ENCODE measurements at places on chromosomes 5 and 9.
A peak's percentile ranks its signal among the peaks of the same experiment; 100 is the strongest.

DNA sequence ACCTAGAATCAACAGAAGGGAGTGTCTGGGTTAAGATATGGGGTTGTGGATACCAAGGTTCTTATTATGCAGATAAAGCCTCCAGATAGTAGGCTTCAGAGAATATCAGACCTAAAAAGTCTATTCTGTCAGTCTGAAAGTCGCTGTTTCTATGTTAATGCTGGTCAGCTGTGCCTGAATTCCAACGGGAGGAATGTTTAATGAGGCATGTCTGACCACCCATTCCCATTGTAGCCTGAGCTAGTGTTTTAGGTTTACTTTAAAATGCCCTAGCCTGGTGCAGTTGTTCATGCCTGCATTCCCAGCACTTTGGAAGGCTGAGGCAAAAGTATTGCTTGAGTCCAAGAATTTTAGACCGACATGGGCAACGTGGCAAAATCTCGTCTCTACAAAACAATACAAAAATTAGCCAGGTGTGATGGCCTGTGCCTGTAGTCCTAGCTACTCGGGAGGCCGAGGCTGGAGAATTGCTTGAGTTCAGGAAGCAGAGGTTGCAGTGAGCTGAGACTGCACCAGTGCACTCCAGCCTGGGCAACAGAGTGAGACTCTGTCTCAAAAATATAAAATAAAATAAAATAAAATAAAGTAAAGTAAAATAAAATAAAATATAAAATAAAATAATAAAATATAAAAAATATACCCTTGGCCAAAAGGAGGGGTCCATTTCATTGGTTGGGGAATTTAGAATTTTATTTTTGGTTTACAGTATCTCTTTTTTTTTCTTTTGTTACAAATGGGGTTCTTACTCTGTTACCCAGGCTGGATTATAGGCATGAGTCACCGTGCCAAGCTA, 7.8 kb upstream of the SOX30 start:
- no peak for DNase-seq

- no peak for DNase-seq
These were observed 22.2 kb upstream of the EXOC3 start for GRCh38 chr5:420632-421286.

DNA sequence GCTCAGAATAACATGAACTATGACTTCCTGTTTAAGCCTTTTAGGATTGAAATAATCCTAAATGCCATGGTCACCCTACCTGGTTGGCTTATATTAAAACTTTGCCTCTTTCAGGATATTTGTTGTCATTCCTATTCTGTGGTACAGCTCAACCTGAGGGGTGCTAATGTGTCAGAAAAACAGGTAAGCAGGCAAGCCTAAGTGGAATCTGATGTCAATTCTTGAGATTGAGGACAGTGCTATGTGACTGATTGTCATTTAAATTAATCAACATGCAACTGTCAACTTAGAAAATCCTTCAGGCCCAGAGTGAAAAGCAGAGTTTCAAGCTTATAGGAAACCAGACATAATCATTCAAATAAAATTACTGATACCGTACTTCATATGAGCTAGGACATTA, 2.6 kb upstream of the RORB start:
- DNase-seq = no peak

GRCh38 chr9:121698627-121699570, 47.5 kb downstream of the DAB2IP start:
- no peak for DNase-seq

DNA sequence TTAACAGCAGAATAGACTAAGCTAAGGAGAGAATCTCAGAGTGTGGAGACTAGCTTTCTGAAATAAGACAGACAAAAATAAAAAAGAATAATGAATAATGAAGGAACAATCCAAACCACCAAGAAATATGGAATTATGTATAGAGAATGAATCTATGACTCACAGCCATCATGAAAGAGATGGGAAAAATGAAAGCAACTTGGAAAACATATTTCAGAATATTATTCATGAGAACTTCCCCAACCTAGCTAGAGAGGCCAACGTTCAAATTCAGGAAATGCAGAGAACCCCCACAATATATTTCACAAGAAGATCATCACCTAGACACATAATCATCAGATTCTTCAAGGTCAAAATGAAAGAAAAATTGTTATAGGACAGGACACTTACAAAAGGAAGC, 349.0 kb upstream of the MPDZ start:
- DNase-seq = peak; percentile 25

GRCh38 chr5:102596951-102597350, 98.2 kb upstream of the SLCO6A1 start:
- no peak for DNase-seq

GRCh38 chr5:157610990-157611389, 35.4 kb upstream of the ADAM19 start:
- no peak for DNase-seq

DNA sequence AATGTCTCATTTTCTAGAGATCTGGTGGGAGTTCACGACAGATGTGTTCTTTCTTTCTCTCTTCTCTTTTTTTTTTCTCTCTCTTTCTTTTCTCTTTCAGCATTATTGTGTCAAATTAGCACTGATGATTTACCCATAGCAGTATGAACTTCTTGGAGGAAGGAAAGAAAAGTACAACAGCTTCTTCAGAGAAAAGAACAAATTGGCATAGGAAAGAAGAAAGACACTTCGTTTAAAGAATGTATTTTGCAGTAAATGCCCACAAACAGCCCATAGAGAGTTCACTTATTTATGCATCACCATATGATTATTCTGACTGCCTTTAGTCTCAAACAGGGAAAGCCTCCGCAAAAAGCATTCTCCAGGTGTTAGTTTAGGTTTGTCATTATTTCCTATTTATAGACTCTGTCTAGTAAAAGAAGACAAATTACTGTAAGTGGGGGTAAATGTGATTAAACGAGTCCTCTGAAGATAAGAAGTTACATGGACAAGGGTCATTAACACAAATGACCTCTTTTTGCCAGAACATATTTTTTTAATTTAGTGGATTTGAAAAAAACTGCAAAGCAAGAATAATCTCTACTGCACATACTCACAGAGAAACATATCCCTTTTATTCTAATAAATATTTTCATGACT, 68.0 kb downstream of the POU5F2 start:
- no peak for DNase-seq

DNA sequence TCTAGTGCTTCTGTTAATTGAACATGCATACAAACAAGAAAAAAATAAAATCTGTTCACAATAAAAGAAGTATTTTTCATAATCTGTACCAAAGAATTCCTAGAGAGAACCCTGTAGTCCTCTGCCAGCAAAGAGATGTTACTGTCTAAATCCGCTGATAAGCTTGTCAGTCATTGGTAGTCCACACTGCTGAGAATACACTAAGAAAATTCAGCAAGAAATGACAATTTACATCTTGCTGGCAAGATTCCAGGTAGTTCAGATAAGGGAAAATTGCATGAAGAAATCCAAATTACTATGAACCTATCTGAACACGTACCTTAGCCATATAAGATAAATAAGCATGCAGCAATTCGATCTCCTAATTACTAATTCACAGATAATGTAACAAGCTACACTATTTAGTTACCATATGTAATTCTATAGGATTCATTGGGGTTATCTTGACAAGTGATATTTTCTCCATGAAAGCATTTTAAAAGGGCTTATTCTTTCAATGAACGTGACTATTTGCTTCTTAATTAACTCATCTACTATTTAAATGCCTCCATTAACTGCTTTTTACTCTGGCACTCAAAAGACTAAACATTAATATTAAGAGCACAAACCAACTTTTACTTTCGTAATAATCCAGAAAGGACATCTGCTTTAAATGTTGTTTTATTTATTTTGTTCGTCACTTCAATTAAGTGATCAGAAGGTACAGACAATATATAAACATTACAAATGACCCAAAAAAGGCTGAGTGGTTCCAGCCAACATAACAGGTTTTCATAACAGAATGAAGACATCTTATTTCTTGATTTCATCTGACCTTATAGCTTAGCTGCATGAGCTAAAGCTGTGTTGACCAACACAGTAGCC, 9.7 kb downstream of the MPDZ start:
- no peak for DNase-seq

DNA sequence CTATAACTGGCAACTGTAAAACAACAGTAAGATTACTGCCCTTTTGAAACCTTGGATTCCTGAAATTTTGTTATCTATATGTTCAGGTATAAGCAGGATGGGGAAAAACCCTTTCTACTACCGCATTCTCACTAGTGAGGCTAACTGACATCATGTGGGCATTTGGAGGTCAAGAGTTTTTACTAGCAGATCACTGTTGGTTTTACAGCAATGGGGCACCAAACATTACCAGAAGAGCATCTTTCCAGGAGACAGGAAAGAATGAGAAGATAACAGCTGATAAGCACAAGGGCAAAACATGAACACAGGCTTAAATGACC, 20.9 kb upstream of the TTC33 start:
- no peak for DNase-seq

GRCh38 chr5:61783481-61783880, 451.4 kb downstream of the ZSWIM6 start:
- DNase-seq = no peak

GRCh38 chr9:22528485-22528884, 81.9 kb downstream of the DMRTA1 start:
- DNase-seq = no peak

GRCh38 chr5:6578676-6579343, 54.0 kb downstream of the NSUN2 start:
- DNase-seq = no peak

DNA sequence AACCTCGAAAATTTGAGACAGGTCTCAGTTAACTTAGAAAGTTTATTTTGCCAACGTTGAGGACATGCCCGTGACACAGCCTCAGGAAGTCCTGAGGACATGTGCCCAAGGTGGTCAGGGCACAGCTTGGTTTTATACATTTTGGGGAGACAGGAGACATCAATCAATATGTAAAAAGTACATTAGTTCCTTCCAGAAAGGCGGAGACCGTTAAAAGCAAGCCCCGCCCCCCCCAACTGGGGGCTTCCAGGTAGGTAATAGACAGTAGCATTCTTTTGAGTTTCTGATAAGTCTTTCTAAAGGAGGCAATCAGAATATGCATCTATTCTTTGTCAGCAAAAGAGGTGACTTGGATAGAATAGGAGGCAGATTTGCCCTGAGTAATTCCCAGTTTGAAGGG, 599 bp upstream of the MOCS2 start:
- DNase-seq = no peak

GRCh38 chr9:79403495-79403894, 168.3 kb upstream of the TLE4 start:
- DNase-seq = no peak

- no peak for DNase-seq
These were observed 31.8 kb upstream of the RXRA start for GRCh38 chr9:134294153-134295071.

DNA sequence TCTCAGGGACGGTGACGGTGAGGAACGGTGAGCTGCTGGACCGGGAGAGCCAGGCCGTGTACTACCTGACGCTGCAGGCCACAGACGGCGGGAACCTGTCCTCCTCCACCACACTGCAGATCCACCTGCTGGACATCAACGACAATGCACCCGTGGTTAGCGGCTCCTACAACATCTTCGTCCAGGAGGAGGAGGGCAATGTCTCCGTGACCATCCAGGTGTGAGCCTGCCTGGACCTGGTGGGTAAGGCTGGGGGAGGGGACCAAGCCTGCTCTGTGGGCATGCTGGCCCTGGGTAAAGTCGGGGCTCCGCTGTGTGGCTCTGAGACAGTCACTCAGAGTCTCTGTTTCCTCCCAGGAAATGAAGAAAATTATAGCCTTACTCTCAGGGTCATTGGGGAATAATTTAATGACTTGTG, 29.3 kb downstream of the CDHR2 start:
- DNase-seq = peak; percentile 77

DNA sequence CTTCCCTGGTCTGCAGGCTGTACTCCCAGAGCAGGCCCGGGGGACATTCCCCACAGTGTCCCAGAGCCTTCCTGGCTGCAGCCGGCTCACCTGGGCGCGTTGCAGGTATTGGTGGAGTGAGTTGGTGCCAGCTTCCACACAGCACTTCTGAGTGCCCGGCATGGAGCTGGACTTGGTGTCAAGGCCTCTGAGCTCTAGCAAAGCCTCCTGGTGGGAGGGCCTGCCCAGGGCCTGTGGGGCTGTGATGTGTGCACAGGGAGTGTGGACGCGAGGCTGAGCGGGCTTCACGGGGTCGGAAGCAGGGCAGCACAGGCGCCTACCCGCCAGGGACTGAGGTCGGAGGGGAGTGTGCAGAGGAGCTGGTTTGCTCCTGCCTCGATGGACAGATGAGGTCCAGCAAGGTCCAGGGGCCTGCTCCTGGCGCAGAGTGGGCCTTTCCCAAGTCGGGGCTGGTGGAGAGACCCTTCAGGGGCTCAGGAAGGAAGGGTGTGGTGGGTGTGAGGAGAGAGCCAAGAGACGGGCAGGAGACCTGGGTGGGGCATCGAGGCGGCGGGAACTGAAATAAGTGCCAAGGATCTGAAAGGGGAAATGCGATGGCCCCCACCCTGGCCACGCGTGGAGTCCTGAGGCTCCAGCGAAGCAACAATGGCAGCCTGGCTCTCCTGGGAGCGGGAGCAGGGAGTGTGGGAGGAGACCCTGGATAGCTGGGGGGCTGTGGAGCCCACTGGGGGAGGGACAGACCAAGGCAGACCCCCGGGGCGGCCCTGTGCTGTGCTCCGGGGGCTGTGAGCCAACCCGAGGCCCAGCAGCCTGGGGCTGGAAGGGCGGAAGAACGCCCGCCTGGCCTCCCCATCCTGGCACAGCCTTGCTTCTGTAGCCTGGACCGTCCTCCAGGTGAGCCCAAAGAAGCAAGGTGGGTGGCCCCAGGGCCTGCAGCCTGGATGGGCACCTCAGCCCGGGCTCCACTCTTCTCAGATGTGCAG, 78.4 kb downstream of the RXRA start:
- no peak for DNase-seq

GRCh38 chr5:133663397-133664054, 51.2 kb upstream of the FSTL4 start:
- DNase-seq = peak; percentile 47

GRCh38 chr5:124981901-124982300, 235.5 kb upstream of the ZNF608 start:
- peak; percentile 72 for DNase-seq

- DNase-seq = no peak
These were observed 25.1 kb downstream of the PARP8 start for GRCh38 chr5:50691399-50692016.

GRCh38 chr5:127867022-127867783, 164.0 kb downstream of the CCDC192 start:
- DNase-seq = no peak

GRCh38 chr5:169301986-169302385, 1.0 kb upstream of the SLIT3 start:
- DNase-seq = no peak

DNA sequence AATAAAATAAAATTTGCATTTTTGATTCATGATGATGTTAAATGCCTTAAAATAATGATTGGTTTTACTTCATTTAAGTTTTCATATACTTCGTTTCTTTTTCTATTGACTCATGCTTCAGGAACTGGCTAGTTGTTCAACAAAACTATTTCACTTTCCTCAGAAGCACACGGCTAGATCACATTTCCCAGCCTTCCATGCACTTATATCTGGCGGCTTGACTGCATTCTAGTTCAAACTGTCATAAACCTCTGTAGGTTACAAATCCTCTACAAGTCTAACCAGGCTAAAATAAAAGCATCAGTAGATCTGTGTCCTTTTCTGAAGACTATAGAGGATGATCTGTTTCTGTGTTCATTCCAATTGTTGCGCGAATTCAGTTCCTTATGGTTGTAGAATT, 46.3 kb upstream of the CNTLN start:
- no peak for DNase-seq

GRCh38 chr9:4662108-4662988, at the start of gene PLPP6:
Gene PLPP6, plus strand, starts transcription at chr9:4662294. Its CDS starts 82 bp downstream, at chr9:4662376.
- peak; percentile 87 for DNase-seq
